ENCODE measurements at places on chromosomes 16 and 17. TPM values are rescaled to one million over a fixed set of nuclear protein-coding genes. Genes with fewer than 3 reads are reported as not detected.

Gene HNF1B
- total RNA-seq, result not detected

GRCh38 chr17:55294042-55294751 is 29.4 kb downstream of the HLF start:
- DNase-seq, result no peak

DNA sequence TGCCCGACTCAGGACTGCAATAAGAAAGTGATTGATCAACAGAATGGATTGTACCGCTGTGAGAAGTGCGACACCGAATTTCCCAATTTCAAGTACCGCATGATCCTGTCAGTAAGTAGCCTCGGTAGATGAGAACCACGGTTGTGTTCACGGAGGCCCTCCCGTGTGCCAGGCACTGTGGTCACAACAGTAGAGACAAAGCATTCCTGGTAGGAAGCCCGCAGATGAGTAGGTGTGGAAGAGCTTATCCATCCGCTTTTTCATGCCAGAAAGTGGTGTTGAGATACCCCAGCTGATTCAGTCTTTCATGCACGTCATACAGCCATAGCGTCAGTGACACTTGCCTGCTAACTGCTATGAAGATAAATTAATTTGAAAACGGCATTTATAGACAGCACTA is 58.9 kb downstream of the RPA1 start:
- DNase-seq, result no peak

Gene EVI2B
- total RNA-seq, result 0.65 TPM

DNA sequence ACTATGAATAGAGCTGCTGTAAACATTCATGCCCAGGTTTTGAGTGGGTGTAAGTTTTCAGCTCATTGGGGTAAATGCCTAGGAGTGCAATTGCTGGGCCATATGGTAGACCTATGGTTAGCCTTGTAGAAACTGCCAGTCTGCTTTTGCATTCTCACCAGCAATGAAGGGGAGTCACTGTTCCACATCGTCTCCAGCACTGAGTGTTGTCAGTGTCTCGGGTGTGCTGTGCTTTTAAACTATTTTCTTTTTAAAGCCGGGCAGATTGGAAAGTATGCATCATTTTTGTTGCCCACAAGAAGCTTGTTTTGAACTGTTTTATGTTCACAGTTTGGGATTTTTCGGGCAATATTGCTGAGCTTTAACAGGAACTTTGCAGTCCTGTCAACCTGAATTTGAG is 7.9 kb downstream of the RMI2 start:
- DNase-seq, result no peak

Gene FN3KRP
- total RNA-seq, result 36.3 TPM
